ENCODE measurements at places on chromosomes 1 and 21.

- no peak for DNase-seq
These were observed 58.6 kb upstream of the TNR start for GRCh38 chr1:175801979-175802378.

GRCh38 chr21:18373606-18374005 lies 30.0 kb downstream of the TMPRSS15 start:
- no peak for DNase-seq

GRCh38 chr1:44507490-44508396 lies 102.7 kb downstream of the RNF220 start:
- DNase-seq: no peak

- no peak for DNase-seq
These were observed 1161.8 kb downstream of the MRPL39 start for GRCh38 chr21:24445517-24445916.

- no peak for DNase-seq
These were observed 14.6 kb downstream of the AJAP1 start for GRCh38 chr1:4668743-4669700.

- DNase-seq: no peak
These were observed 36.5 kb downstream of the MCOLN2 start for GRCh38 chr1:84960371-84960770.

All from vagina (tissue), 2 donors.